Hippocampal formation (tissue), 2 donors: ENCODE measurements at places on chromosomes 4 and X.
A peak's percentile ranks its signal among the peaks of the same experiment; 100 is the strongest.

DNA sequence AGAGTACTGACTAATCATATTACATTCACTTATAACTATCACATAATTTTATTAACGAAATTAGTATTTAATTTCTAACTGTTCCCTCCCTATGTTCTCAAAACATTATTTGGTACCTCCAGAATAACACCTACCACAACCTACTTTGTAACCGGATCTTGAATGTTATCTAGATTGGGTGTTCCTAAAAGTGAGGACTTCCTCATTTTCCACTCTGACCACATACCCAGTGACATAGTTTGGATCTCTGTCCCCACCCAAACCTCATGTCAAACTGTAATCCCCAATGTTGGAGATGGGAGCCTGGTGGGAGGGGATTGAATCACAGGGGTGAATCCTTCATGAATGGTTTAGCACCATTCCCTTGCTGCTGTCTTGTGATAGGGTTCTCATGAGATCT, 21.8 kb downstream of the NR3C2 start:
- no peak for DNase-seq

GRCh38 chr4:77044461-77045150, 31.2 kb downstream of the CCNI start:
- DNase-seq = peak; percentile 50

- no peak for DNase-seq
Observed at GRCh38 chrX:39145859-39146258, 344.6 kb downstream of the MID1IP1 start.

DNA sequence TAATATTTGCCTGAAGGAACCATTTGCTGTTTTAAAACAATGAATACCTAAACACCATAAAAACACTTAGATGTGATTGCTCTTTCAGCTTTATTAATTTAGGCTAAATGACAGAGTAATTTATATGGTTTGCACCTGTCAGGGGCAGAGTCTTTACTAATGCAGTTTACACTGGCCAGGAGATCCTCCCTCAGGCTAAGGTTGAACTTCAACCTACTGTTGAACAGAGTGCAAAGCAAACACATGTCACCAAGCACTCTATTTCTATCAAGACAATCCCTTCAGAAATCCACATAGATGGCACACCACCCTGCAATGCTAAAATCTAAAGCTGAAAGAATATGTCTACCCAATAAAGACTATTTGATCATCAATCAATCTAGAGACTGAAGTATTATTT, 147.3 kb downstream of the KLHL13 start:
- DNase-seq = no peak

GRCh38 chr4:62797221-62797620, 1597.1 kb downstream of the ADGRL3 start:
- DNase-seq = no peak

- no peak for DNase-seq
Observed at GRCh38 chr4:4852591-4853362, 6.7 kb upstream of the MSX1 start.

DNA sequence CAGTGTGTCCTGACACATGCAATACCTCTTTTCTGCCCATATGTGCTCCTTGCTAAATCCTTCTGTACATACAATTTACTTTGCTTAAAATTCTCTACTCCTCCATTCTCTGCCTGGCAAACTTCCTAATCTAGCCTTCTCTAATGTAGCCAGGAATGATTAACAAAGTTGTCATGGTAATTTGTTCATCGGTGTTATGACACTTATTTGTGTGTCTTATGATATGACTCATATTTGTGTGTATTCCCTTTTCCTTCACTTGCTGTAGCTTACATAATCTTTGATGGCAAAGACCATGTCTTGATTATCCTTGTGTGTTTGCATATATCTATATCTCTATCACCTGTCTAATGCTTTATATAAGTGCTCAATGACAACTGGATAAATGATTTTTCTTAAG, 133.3 kb downstream of the COL25A1 start:
- no peak for DNase-seq

DNA sequence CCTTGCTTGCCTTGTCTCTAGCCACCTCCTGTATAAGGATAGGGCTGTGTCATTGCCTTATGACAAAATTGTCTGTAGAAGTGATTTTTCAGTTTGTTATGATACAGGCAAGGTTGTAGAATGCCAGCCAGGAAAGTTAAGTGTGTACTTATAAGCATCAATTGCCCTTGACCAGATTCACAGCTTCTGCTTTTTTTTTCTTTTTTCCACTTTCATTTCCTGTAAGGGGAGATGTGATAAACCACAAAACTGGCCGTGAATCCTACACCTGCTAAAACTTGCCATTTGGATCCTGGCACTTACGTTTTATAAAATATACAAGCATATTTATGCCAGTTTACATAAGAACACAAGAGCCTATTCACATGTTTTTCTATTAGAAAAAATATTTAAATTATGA, 35.0 kb upstream of the BMPR1B start:
- DNase-seq = no peak

GRCh38 chrX:66255359-66255967, 91.4 kb downstream of the HEPH start:
- no peak for DNase-seq

GRCh38 chr4:77167866-77168265, 10.9 kb downstream of the CCNG2 start:
- DNase-seq = no peak

GRCh38 chr4:6110681-6111353, 89.5 kb downstream of the JAKMIP1 start:
- no peak for DNase-seq
